A549 treated with CORT108297 at 1 μM for 4 hours (cell line): ENCODE measurements at places on chromosomes 11 and 22. TPM values are rescaled to one million over a fixed set of nuclear protein-coding genes. Genes with fewer than 3 reads are reported as not detected.

CEND1 gene
- 1.4 to 2.7 TPM (median 2.0 TPM) in 5 replicates for total RNA-seq

MUC15 gene
- total RNA-seq, result not detected in 5 replicates

NXF1 gene
- 45.8 to 57.7 TPM (median 52.5 TPM) in 5 replicates for total RNA-seq

LGALS12 gene
- not detected in 5 replicates for total RNA-seq

GRAP2 gene
- not detected in 5 replicates for total RNA-seq

PANX2 gene
- total RNA-seq, result 4.6 to 7.9 TPM (median 7.1 TPM) in 5 replicates

FGF19 gene
- 0.03 to 0.08 TPM in 2 of 5 replicates, not detected in the others for total RNA-seq

TPBGL gene
- total RNA-seq, result 0.08 to 0.30 TPM (median 0.23 TPM) in 5 replicates

PYGM gene
- total RNA-seq, result 0.18 to 0.54 TPM (median 0.25 TPM) in 5 replicates

ZNF280A gene
- 2.6 to 3.7 TPM (median 3.2 TPM) in 5 replicates for total RNA-seq

MRPL40 gene
- 40.6 to 50.4 TPM (median 44.9 TPM) in 5 replicates for total RNA-seq

UPB1 gene
- not detected in 5 replicates for total RNA-seq

UPK3A gene
- not detected in 5 replicates for total RNA-seq

DEUP1 gene
- total RNA-seq, result not detected in 5 replicates

SOX10 gene
- not detected in 5 replicates for total RNA-seq

FOLR2 gene
- not detected in 5 replicates for total RNA-seq

C11orf87 gene
- total RNA-seq, result 0.01 to 0.02 TPM (median 0.02 TPM) in 4 of 5 replicates, not detected in the other

TMEM191C gene
- total RNA-seq, result 0.65 to 2.0 TPM (median 1.4 TPM) in 5 replicates

TSGA10IP gene
- total RNA-seq, result not detected in 5 replicates

PNPLA5 gene
- total RNA-seq, result 0.03 to 0.07 TPM in 2 of 5 replicates, not detected in the others

CSNK2A3 gene
- total RNA-seq, result 1.4 to 2.3 TPM (median 1.8 TPM) in 5 replicates

CHRNA10 gene
- 0.78 to 2.1 TPM (median 0.93 TPM) in 5 replicates for total RNA-seq

SULT4A1 gene
- total RNA-seq, result not detected in 5 replicates

OR6T1 gene
- total RNA-seq, result not detected in 5 replicates

SHISAL1 gene
- 5.4 to 6.7 TPM (median 6.1 TPM) in 5 replicates for total RNA-seq

CCDC15 gene
- total RNA-seq, result 0.50 to 0.62 TPM (median 0.54 TPM) in 5 replicates

HSPA8 gene
- total RNA-seq, result 1,414 to 2,039 TPM (median 1,628 TPM) in 5 replicates

NAP1L4 gene
- total RNA-seq, result 112 to 140 TPM (median 122 TPM) in 5 replicates

C11orf86 gene
- total RNA-seq, result 38.8 to 74.1 TPM (median 60.3 TPM) in 5 replicates

OR8H2 gene
- total RNA-seq, result not detected in 5 replicates

OR8D4 gene
- not detected in 5 replicates for total RNA-seq

SMIM38 gene
- 0.04 to 0.05 TPM (median 0.05 TPM) in 4 of 5 replicates, not detected in the other for total RNA-seq

GAS2L1 gene
- total RNA-seq, result 21.2 to 37.0 TPM (median 34.4 TPM) in 5 replicates

CBLIF gene
- total RNA-seq, result not detected in 5 replicates

SLC22A6 gene
- total RNA-seq, result not detected in 5 replicates

PLET1 gene
- total RNA-seq, result not detected in 5 replicates

TPH1 gene
- 0.03 to 0.04 TPM (median 0.03 TPM) in 4 of 5 replicates, not detected in the other for total RNA-seq

APOA1 gene
- 0.13 to 0.20 TPM (median 0.16 TPM) in 5 replicates for total RNA-seq

TMEM191B gene
- 1.1 to 2.2 TPM (median 1.4 TPM) in 5 replicates for total RNA-seq

SCGB1A1 gene
- 0.23 to 0.45 TPM in 2 of 5 replicates, not detected in the others for total RNA-seq

KRTAP5-2 gene
- not detected in 5 replicates for total RNA-seq

TMEM121B gene
- 0.05 to 0.16 TPM (median 0.09 TPM) in 5 replicates for total RNA-seq

TTC36 gene
- not detected in 5 replicates for total RNA-seq

PTPN5 gene
- total RNA-seq, result not detected in 5 replicates

ASCL2 gene
- total RNA-seq, result 0.06 to 0.09 TPM in 2 of 5 replicates, not detected in the others

RASL10A gene
- 0.21 to 0.61 TPM (median 0.37 TPM) in 4 of 5 replicates, not detected in the other for total RNA-seq

TYR gene
- not detected in 5 replicates for total RNA-seq

SCN3B gene
- 0.09 to 0.22 TPM (median 0.16 TPM) in 5 replicates for total RNA-seq

OR5B21 gene
- total RNA-seq, result not detected in 5 replicates

SLC22A9 gene
- not detected in 5 replicates for total RNA-seq
